ENCODE measurements at places on chromosomes 7 and 10.
A peak's percentile ranks its signal among the peaks of the same experiment; 100 is the strongest.

- no peak overlapping the region for H3K27ac ChIP-seq
- no peaks in the 10 kb centered on the region for H3K36me3 ChIP-seq
- H3K4me3 ChIP-seq, result no peak overlapping the region
- H3K4me1 ChIP-seq, result peaks cover 4% of the 10 kb centered on the region
- no peak for DNase-seq
Measured at GRCh38 chr10:79910836-79911235, 38.1 kb downstream of the SFTPD start.

DNA sequence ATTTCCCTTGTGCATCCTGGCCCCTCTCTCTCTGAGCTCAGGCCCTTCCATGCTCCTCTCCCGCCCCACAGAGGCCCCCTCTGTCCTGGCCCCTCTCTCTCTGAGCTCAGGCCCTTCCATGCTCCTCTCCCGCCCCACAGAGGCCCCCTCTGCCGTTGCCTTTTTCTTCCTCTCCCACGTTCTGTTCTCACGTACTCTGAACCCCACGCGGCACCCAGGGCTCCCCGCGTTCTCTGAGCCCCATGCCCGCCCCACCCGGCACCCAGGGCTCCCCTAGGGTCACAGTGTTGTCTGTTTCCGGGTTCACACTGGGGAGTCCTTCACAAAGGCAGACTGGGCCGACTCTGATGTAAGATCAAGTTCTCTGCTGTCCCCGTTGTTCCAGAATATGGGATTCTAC is 336.8 kb downstream of the DNAJB6 start:
- no peak for DNase-seq
- H3K4me1 ChIP-seq, result peaks cover 3% of the 10 kb centered on the region
- peaks cover 36% of the 10 kb centered on the region for H3K27me3 ChIP-seq
- H3K27ac ChIP-seq, result no peak overlapping the region
- no peaks in the 10 kb centered on the region for H3K36me3 ChIP-seq
- H3K4me3 ChIP-seq, result no peak overlapping the region

DNA sequence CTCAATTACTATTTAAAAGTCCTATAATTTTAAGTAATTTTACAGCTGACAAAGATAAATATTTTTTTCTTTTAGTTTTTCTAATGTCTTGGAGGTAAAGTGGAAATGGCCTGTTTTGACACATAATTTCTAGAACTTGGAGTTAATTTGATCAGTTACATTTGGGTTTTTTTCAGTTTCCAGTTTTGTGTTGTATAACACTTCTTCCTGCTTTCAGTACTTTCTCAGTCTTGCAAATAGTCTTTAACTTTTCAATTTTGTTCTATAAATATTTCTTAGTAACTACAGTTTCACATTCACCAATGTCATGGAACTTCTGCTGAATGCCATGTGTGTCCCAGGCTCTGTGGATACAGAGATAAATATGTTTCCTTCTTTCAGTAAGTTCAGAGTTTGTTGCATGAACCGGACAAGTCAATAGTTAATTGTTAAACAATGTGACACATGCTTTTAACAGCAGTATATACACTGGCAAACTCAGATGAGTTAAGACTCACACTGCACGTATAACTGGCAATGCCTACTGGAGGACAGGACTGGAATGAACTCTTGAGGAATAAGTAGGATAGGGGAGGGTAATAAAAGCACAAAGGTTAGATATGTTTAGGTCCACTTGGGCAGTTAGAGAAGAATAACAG is 4.6 kb downstream of the SHOC2 start:
- H3K4me3 ChIP-seq, result no peak overlapping the region
- H3K36me3 ChIP-seq, result peaks cover 6% of the 10 kb centered on the region
- H3K27me3 ChIP-seq, result no peaks in the 10 kb centered on the region
- H3K4me1 ChIP-seq, result peaks cover 26% of the 10 kb centered on the region
- no peak for DNase-seq

- H3K4me3 ChIP-seq, result no peak overlapping the region
- H3K27me3 ChIP-seq, result no peaks in the 10 kb centered on the region
- peaks cover 24% of the 10 kb centered on the region for H3K36me3 ChIP-seq
- no peak for DNase-seq
- no peak overlapping the region for H3K27ac ChIP-seq
Measured at GRCh38 chr7:27615420-27616185, 47.1 kb downstream of the HIBADH start.

DNA sequence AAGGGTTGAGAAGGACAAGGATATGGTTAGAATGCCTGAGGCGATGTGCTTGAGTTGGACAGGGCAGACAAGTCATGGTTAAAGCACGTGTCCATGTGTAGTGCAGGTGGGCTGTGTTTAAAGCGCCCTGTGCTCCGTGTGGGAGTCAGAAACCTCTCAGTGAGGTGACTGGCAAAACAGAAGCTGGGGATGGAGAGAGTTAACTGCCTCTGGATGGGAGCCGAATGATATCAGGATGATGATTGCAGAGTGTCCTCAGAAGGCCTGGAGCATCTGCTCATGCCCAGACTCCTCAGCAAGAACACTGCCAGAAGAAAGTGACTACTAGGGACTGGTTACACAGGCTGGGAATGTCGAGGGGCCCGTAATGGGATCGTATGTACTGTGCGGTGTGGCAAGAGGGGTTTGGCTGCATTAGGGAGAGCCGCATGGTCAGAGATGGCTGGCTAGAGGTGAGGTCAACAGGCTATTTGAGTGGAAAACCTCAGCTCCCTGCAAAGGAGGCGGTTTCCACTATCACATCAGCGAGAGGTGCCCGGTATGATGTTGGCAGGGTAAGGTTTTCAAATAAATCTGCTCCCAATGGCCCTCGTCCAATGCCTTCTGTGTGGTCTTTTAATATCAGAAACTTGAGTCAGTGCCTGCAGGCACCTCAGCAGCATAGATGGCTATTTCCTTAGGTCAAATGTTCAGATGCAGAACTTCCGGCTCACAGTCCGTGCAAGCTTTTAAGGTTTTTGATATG is 26.1 kb upstream of the MRC1 start:
- no peaks in the 10 kb centered on the region for H3K4me1 ChIP-seq
- no peak overlapping the region for H3K4me3 ChIP-seq
- peaks cover 4% of the 10 kb centered on the region for H3K27me3 ChIP-seq
- no peaks in the 10 kb centered on the region for H3K36me3 ChIP-seq

GRCh38 chr10:69229616-69229916 is 9.4 kb downstream of the HKDC1 start:
- H3K27me3 ChIP-seq, result no peaks in the 10 kb centered on the region
- peaks cover 65% of the 10 kb centered on the region for H3K4me1 ChIP-seq
- no peak for DNase-seq
- peak overlapping the region; percentile 98 for H3K27ac ChIP-seq
- H3K4me3 ChIP-seq, result peak overlapping the region; percentile 87

DNA sequence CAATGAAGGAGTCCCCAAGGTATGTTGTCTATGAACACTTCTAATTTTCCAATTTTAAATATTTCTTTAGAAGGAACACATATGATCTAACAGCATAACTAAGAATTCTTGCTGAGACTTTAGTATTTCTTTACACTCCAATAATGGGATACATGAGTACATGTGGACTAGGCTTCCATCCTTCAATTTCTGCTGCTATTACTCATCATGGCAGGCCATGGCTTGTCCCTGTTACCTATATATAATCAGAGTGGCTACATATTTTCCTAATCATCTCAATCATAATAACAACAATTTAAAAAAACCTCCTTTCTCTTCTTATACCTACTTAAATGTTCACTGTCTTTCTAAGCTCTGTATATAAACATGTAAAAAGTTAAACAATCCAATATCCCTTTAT is 60.3 kb upstream of the TAC1 start:
- H3K27me3 ChIP-seq, result no peaks in the 10 kb centered on the region
- H3K4me1 ChIP-seq, result no peaks in the 10 kb centered on the region
- DNase-seq, result no peak
- H3K27ac ChIP-seq, result no peak overlapping the region

GRCh38 chr10:125263551-125263950 is 103.2 kb upstream of the CTBP2 start:
- H3K4me1 ChIP-seq, result no peaks in the 10 kb centered on the region
- H3K27ac ChIP-seq, result no peak overlapping the region
- no peak overlapping the region for H3K4me3 ChIP-seq
- no peaks in the 10 kb centered on the region for H3K36me3 ChIP-seq
- no peaks in the 10 kb centered on the region for H3K27me3 ChIP-seq
- no peak for DNase-seq
